ENCODE measurements at places on chromosomes 2 and 18. TPM values are rescaled to one million over a fixed set of nuclear protein-coding genes. Genes with fewer than 3 reads are reported as not detected.

ANKRD36 gene
- total RNA-seq, result 8.9 TPM

LONRF2 gene
- total RNA-seq, result not detected

UGT1A4 gene
- not detected for total RNA-seq

VSNL1 gene
- total RNA-seq, result 12.8 TPM

CIB4 gene
- total RNA-seq, result not detected

LCT gene
- 0.04 TPM for total RNA-seq

ATP9B gene
- 8.1 TPM for total RNA-seq

MAIP1 gene
- total RNA-seq, result 35.1 TPM

ASTL gene
- not detected for total RNA-seq
